ENCODE measurements at places on chromosomes 6 and 20. TPM values are rescaled to one million over a fixed set of nuclear protein-coding genes. Genes with fewer than 3 reads are reported as not detected.
A peak's percentile ranks its signal among the peaks of the same experiment; 100 is the strongest.

Gene DCDC2
- total RNA-seq = not detected

Gene SALL4
- not detected for total RNA-seq

Gene SOBP
- total RNA-seq = not detected

Gene WFDC12
- total RNA-seq = not detected

Gene CALHM4
- total RNA-seq = not detected

Gene SIRPB2
- not detected for total RNA-seq

Gene SIRPD
- total RNA-seq = not detected

Gene ADTRP
- total RNA-seq = 40.9 TPM

Gene COL20A1
- total RNA-seq = 0.20 TPM

DNA sequence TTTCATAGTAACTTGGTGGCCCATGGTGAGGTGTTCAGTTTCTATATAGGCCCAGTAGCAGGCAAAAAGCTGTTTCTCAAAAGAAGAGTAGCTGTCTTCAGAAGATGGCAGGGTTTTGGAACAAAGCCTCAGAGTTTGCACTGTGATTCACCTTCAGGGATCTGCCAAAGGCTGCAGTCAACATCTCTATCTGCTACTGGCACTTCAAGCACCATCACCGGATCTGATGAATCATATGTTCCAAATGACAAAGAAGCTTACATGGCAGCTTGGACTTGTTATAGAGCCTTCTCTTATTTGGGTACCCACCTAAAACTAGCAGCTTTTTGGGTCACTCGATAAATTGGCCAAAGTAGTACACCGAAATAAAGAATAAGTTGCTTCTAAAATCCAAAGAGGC lies 39.5 kb downstream of the PKIB start:
- no peaks in the 10 kb centered on the region for H3K4me1 ChIP-seq
- no peak overlapping the region for H3K27ac ChIP-seq
- no peaks in the 10 kb centered on the region for H3K27me3 ChIP-seq
- no peaks in the 10 kb centered on the region for H3K36me3 ChIP-seq
- no peak overlapping the region for H3K4me3 ChIP-seq
- no peak for DNase-seq

GRCh38 chr6:137798846-137799245 lies 68.2 kb upstream of the TNFAIP3 start:
- DNase-seq = no peak
- no peak overlapping the region for H3K4me3 ChIP-seq
- no peaks in the 10 kb centered on the region for H3K36me3 ChIP-seq
- peak overlapping the region; percentile 51 for H3K27ac ChIP-seq
- peaks cover 43% of the 10 kb centered on the region for H3K4me1 ChIP-seq

GRCh38 chr20:43803276-43803675 lies 76.5 kb upstream of the GTSF1L start:
- no peak for DNase-seq
- no peaks in the 10 kb centered on the region for H3K27me3 ChIP-seq
- H3K4me1 ChIP-seq = no peaks in the 10 kb centered on the region
- no peak overlapping the region for H3K27ac ChIP-seq
- no peak overlapping the region for H3K4me3 ChIP-seq

- no peak overlapping the region for H3K27ac ChIP-seq
- H3K36me3 ChIP-seq = no peaks in the 10 kb centered on the region
- no peak overlapping the region for H3K4me3 ChIP-seq
- H3K27me3 ChIP-seq = no peaks in the 10 kb centered on the region
These were observed 10.8 kb upstream of the SMIM29 start for GRCh38 chr6:34259529-34260069.

DNA sequence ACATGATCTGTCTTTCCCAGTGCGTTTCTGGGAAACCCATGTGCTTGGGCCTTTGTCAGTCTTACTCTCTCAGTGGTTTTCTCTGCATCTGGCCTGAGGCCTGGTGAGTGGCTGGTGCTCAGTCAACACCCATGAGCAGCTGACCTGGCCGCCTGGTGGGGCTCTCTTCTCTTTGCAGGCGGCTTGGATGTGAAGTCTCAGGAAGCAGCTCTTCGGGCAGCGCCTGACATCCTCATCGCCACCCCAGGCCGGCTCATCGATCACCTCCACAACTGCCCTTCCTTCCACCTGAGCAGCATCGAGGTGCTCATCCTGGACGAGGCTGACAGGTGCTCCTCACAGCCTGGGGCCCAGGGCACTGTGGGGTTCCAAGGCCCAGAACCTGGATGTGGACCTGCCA lies 10.8 kb downstream of the DDX27 start:
- H3K4me3 ChIP-seq = no peak overlapping the region
- H3K4me1 ChIP-seq = no peaks in the 10 kb centered on the region
- no peak overlapping the region for H3K27ac ChIP-seq
- H3K27me3 ChIP-seq = no peaks in the 10 kb centered on the region
- H3K36me3 ChIP-seq = peaks cover 88% of the 10 kb centered on the region

- no peaks in the 10 kb centered on the region for H3K36me3 ChIP-seq
- H3K4me3 ChIP-seq = no peak overlapping the region
- H3K4me1 ChIP-seq = no peaks in the 10 kb centered on the region
- no peaks in the 10 kb centered on the region for H3K27me3 ChIP-seq
- H3K27ac ChIP-seq = no peak overlapping the region
- no peak for DNase-seq
These were observed 41.3 kb upstream of the ADGRF5 start for GRCh38 chr6:46963039-46963438.

DNA sequence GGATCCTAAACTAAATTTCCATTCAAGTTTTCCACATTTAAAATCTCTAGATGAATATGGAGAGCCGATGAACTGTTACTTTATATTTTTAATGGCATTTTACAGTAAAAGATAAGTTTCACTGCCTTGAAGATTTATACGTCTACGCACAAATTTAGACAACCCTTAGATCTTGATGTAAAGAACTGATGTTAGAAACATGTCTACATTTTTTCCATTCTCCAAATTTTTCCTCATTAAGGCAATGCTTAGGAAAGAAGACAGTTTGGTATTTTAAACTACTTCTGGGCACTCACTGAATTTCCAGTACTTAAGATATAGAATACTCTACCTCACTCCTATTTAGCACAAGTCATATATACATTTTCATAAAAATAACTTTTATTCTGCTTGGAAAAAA lies 45.4 kb downstream of the ME1 start:
- no peaks in the 10 kb centered on the region for H3K27me3 ChIP-seq
- no peak for DNase-seq
- no peak overlapping the region for H3K4me3 ChIP-seq
- H3K27ac ChIP-seq = no peak overlapping the region
- H3K36me3 ChIP-seq = no peaks in the 10 kb centered on the region
- H3K4me1 ChIP-seq = no peaks in the 10 kb centered on the region

- no peak overlapping the region for H3K27ac ChIP-seq
- H3K4me1 ChIP-seq = no peaks in the 10 kb centered on the region
- H3K36me3 ChIP-seq = no peaks in the 10 kb centered on the region
- H3K4me3 ChIP-seq = no peak overlapping the region
- peaks cover 2% of the 10 kb centered on the region for H3K27me3 ChIP-seq
These were observed 75.3 kb upstream of the ENPP5 start for GRCh38 chr6:46246081-46246480.

- DNase-seq = no peak
- H3K4me3 ChIP-seq = no peak overlapping the region
- H3K4me1 ChIP-seq = no peaks in the 10 kb centered on the region
- peaks cover 13% of the 10 kb centered on the region for H3K36me3 ChIP-seq
- no peaks in the 10 kb centered on the region for H3K27me3 ChIP-seq
- no peak overlapping the region for H3K27ac ChIP-seq
These were observed 7.0 kb upstream of the COX7A2 start for GRCh38 chr6:75250552-75250951.

- H3K27me3 ChIP-seq = no peaks in the 10 kb centered on the region
- H3K27ac ChIP-seq = no peak overlapping the region
- no peaks in the 10 kb centered on the region for H3K4me1 ChIP-seq
These were observed 158.3 kb upstream of the OGFRL1 start for GRCh38 chr6:71130277-71130676.
